Mesendoderm (in vitro differentiated cells): ENCODE measurements at places on chromosomes 2 and 18.

- no peak for DNase-seq
Observed at GRCh38 chr2:112831946-112832840, 4.4 kb downstream of the IL1B start.

DNA sequence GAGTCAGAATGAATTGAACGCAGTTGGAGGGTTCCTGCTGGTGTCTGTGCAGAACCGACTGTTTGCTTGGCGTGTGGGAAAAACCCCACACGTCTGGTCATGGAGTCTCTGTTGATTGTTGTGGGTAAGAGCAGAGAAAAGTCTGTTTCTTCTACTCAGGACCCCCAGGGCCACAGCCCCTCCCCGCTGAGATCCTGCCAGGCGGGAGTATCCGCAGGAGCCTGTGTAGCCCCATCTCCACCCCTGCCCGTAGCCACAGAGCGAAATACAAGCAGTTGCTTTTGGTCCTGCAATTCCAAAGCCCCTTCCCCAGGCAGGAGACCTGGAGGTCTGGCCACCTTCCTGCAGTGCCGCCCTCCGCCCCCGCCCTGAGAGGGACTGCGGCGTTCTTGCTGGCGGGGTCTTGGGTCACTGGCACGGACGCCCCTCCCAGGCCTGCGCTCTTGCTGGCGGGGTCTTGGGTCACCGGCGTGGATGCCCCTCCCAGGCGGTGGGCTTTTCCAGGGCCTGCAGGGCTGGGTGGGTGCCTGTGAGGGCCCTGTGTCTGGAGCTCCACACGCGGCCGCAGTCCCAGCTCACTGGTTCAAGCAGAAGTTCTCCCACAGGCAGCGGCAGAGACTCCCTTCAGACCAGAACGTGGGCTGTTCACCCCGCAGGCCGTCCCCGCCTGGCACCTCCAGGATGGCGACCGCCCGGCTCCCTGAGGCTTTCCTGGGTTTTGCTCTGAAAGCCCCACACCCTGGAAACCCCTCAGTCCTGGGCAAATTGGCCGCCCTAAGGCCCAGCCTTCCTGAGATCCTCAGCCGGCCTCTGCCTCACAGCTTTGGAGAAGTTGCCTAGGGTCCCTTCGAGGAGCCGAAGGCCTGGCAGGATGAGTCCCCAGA is 76.0 kb upstream of the CTDP1 start:
- DNase-seq = no peak

GRCh38 chr18:5942591-5942990 is 47.3 kb upstream of the TMEM200C start:
- no peak for DNase-seq

DNA sequence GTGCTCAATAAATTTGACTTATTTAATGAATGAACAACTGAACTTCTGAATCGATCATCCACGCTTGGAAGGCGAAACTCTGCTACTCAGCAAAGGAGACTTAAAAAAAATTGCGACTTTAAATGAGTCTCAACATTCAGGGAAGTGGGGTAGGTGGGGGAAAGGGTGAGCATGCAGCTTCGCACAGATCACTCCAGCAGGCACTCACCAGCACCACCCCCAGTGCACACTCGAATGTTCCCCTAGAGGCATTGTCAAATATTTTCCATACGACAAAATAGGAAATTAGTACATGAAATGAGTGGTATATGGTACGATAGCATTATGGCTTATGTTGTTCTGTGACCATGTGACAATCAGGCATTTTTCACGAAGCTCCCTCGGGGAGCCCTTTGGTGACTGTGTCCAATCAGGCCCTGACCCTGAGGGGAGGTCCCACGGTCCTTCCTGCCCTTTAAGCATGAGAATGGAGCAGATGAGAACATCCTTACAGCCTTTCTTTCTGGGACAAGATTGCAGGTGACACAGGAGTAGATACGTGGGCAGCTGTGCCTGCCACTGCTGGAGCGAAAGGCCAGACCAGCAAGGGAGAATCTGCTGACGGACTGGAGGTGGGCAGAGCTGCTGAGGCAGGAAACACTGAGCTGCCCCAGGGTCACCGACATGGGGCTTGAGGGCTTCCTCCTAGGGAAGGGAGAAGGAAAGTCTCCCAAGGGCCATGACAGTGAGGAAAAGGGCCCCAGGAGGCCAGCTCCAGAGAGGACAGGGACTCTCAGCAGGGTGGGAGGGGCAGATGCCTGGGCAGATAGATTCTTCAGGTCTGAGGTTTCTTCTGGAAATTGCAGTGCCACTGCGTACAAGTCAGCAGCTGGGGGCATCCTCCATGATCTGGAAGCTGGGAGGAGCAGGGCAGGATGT is 101.3 kb upstream of the ID2 start:
- no peak for DNase-seq

- no peak for DNase-seq
Observed at GRCh38 chr2:204892506-204893255, 347.4 kb downstream of the PARD3B start.

- no peak for DNase-seq
Observed at GRCh38 chr2:98156304-98156703, 69.3 kb downstream of the VWA3B start.

DNA sequence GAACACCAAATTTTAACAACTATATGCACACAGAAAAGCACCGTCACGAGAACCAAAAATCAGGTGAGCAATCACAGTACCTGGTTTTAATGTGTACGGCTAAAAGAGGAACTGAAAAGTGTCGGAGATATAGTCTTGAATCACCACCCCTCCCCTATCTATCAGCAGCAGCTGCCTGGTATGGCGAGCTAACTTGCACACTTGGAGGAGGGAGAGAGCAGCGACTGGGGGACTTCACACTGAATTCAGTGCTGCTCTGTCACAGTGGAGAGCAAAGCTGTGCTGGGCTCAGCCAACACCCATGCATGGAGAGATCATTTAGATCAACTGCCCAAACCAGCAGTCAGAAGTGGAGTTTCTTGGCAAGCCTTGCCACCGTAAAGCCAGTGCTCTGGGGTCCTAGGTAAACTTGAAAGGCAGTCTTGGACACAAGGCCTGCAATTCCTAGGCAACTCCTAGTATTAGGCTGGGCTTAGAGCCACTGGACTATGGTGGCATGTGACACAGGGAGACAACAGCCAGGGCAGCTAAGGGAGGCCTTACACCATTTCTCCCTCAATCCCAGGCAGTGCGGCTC is 89.2 kb upstream of the CD226 start:
- no peak for DNase-seq

- no peak for DNase-seq
Observed at GRCh38 chr18:47387864-47388263, 136.4 kb upstream of the SKOR2 start.

DNA sequence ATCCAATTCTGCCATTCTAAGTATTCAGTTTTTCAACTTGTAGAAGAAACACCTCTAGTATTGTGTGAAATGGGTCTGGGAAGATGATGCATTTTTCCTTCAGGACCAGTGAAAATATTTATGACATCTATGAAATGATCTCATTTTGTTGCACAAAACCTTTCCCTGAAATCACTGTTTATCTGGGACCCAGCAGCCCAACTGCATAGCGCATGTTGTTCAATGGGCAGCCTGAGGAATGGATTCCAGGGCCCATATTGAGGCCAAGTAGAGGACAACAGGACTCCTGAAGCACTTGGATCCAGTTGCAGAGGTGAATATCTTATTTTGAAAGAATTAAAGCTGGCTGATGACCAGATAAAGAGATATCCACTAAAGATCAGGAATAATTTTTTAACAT is 7.3 kb downstream of the RBMS1 start:
- DNase-seq = no peak

DNA sequence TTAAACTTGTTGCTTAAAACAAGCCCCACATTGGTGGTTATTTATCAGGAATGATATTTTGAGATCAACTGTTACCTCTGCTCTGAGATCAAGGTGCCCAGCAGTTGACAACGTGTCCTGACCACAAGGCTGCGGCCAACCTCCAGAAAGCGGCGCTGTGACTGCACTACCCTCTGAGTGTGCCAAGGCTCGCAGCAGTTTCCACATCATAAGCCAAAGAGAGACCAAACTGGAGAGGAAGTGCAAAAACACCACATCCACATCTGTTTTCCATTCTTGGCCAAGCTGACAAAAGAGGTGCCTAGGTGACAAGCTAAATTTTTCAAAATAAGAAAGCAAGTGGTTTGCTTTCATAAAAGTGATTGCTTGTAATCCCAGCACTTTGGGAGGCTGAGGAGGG is 410.8 kb upstream of the POU3F3 start:
- DNase-seq = no peak

GRCh38 chr18:77016936-77017335 is 115.6 kb downstream of the MBP start:
- no peak for DNase-seq

DNA sequence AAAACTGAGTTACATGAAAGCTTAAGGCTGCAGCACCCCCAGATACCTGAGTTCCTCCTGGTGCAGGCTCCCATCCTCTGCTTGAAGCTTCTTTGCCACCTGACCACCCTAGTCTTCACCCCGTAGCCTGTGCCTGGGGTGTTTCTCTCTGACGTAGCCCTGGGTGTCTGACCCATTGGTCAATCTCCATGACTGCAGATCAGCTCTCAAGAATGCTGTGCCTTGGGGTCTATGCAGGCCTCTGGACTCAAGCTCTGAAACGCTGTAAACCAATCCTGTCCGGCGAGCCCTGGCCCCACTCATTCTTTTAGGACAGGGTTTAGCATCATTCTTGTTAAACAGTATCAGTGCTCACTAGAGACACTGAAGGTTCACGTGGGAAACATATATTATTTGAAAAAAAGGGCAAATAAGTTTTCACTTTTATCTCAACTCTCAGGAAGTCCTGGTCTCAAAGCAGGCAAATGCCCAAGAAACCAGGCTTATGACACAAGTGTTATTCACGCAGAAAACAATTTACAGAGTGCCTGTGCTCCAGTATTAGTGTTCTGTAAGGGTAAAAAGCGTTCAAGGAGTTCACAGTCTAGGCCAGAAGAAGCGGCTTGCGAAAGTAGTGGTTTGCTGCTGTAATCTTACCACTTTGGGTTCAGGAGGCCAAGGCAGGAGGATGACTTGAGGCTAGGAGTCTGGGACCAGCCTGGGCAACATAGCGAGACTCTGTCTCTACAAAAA is 22.8 kb upstream of the PPP4R1 start:
- no peak for DNase-seq

GRCh38 chr2:169290433-169290832 is 71.9 kb downstream of the LRP2 start:
- DNase-seq = no peak

DNA sequence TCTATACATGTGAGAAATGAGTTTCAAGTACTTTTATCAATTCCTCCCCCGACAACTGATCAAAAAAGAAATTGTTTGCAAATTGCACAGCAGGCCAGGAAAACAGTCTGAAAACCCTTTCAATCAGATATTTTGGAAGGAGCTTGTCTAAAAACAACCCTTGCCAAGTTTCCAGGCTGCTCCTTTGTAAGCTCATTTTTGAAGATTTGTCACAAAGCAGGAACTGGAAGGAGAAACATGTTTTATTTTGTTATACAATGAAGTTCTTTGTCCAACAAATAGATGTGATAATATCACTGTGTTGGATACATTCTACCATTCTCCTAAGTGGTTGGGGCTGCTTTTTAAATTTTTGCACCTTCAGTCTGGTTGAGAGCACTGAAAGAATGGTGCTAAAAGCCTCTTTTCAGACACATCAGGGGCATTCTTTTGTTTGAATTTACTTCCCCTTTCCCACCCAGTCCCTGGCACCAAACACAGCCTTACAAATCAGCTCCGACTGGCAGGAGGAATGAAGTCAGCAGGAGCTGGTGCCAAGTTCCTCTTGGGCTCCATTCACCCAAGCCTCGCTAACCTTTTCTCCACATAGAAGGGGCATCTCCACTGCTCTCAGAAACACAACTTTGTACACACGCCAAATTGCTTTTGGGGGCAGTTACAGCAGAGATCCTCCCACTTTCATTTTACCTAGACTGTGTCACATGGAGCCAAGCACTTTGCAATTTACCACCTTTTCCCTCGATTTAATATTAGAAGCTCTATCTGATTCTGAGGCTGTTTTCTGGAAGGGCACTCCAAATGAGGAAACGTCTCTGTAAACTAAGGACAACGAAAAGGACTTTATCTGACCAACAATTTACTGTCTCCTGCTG is 88.0 kb downstream of the C1D start:
- DNase-seq = no peak

DNA sequence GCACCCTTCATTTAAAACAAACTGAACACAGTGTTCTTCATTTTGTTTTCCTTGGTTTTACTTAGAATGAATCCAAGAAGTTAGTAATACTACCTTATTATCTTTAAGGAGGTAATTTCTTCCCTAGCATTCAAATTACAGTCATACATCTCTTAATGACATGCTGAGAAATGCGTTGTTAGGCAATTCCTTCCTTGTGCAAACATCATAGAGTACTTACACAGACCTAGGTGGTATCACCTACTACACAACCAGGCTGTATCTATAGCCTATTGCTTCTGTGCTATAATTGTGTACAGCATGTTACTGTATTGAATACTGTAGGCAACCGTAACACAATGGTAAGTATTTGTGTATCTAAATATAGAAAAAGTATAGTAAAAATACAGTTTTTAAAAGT is 8.4 kb upstream of the CABYR start:
- no peak for DNase-seq

- DNase-seq = no peak
Observed at GRCh38 chr2:143255899-143256298, 126.7 kb downstream of the ARHGAP15 start.

DNA sequence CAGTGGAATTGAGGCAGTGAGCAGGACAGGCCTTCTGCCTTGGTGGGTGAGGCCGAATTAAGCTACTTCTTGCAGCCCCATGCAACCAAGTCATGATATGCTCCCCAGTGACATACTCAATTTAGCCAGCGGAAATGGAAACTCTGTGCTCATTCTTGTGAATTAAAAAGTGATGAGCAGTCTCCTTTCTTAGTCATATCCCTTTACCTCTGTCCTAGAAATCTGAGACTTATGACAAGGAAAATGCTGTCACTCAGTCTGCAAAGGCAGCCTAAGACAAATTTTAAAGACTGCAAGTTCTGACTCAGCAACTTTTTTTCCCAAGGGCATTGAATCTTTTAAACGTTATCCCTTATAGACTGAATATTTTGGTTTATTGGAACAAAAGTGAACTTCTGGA is 218.2 kb downstream of the SH3BP4 start:
- no peak for DNase-seq

DNA sequence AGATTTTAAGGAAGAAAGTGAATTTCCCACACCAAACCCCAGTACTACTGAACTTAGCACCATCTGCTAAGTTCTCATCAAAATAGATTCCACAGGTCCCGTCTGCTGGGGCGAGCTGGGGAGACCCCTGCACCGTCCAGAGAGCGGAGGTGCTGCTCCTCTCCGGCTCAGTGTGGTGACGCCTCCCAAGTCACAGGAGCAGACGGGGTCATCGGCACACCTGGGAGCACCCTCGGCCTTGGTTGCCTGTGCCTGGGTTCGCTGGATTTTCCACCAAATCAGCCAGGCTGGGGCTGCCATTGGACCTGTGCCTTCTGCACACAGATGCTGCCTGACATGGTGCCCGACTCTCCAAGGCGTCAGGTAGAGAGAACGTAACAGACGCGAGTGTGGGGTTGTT is 141.3 kb downstream of the PXDN start:
- no peak for DNase-seq
